Stimulated activated CD4-positive, alpha-beta T cell treated with anti-CD3 and anti-CD28 coated beads, Interleukin-12 subunit alpha, Interleukin-12 subunit beta, amount 100 ng/mL, for 4 hours (primary cell): ENCODE measurements at places on chromosomes 6 and 20.

DNA sequence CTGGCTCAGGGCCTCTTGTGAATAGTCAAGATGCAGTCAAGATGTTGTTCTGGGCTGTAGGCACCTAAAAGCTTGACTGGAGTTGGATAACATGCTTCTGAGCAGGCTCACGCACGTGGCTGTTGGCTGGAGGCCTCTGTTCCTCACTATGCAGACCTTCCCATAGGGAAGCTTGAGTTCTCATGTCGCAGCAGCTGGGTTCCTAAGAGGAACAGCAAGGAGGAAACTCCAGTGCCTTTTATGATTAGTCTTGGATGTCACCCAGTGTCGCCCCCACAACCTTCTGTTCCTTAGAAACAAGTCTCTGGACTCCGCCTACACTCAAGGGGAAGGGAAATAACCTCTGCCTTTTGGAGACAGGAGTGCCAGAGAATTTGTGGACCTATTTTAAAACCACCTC, 210.7 kb downstream of the BCAS1 start:
- DNase-seq = no peak

- DNase-seq = no peak
Measured at GRCh38 chr20:58005581-58006345, 222.7 kb downstream of the ANKRD60 start.

DNA sequence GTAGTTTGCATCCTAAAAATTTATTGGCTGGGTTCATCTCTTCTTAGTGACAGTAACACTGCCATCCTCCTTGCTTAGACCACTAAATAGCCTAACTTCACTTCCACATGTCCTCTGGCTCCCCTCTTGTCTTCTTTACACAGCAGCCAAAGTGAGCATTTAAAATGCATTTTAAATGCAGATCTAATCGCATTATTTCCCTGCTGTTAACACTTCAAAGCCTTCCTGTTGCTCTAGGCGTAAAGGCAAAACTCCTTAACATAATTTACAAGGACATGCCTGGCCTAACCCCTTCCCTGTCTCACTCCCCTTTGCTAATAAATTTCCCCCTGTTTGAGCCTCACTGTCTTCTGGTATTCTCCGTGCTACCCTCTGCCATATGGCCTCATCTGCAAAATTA, 26.5 kb downstream of the NKAIN2 start:
- DNase-seq = no peak

DNA sequence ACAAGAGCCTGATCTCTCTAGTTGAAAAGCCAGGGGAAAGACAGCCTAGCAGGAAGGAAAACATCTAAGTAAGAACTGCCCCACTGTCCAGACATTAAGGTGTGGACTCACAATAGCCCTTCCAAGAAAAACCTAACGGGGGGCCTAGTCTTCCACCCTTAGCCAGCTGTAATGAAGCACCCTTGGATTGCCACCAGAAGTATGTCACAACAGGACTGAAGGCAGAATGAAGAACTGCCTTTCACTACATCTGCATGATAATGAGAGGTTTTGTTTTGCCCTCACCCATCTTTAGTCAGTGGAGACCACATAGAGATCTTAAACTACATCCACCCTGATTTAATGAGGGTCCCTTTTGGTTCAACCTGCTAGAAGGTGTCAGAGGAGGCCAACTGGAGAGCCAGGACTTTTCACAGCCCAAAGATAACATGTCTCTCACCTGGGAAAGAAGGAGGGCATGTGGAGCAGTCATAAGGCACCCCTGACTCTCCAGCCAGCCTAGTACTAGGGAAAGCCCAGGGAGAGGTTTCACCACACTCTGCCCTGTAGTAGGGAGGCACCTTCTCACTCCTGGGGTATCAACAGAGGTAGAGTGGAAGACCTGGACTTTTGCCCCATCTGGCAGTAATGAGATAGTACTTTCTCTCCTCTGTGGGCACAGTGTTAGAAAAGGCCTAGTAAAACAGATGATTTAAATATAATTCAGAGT, 1017.4 kb upstream of the MANEA start:
- DNase-seq = no peak

- DNase-seq = no peak
Measured at GRCh38 chr6:68726337-68726736, 91.3 kb downstream of the ADGRB3 start.

DNA sequence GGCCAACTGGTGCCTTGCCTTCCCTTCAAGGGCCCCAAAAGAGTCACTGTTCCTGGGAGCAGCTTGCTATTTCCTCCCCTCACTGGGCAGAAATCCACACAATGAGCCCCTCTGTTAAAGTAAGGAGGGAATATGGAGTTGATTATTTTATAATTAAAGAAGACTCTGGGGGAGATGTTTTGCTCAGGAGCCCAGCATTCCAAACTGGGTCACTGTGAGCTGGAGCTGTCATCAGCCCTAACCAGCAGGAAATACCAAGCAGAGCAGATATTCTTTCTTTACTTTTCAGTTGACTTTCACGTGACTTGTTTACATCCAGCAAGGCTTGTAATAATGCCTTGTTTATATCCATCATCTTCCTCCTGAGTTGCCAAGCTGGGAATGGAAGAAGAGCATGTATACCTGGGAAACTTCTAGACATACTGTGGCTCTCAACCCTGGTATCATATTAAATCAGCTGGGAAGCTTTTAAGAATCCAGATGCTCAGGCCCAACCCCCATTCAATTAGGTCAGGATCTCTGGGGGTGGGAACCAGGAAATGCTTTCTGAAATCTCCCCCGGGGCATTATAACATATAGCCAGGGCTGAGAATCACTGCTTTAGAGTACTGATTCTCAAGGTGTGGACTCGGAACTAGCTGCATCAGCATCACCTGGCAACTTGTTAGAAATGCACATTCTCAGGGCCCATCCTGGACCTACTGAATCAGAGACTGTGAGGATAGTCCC, 175.6 kb upstream of the MYLIP start:
- no peak for DNase-seq

DNA sequence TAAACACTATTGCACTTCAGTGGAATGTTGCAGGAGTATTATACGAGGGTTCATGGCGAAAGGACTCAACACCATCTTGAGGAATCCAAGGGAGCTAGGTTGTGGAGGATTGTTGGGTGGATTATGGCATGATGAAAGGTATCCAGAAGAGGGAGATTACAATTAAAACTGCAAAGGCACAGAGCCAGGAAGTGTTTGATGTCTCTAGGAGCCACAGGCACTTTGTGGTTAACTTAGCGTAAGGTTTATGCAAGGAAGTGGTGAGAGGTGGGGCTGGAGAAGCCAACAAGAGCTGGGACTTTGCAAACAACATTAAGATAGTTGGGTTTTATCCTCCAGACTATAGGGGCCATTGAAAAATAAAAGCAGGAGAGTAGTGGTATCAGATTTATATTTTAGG, 86.6 kb upstream of the TPD52L1 start:
- DNase-seq = no peak

- DNase-seq = no peak
Measured at GRCh38 chr6:158046201-158047126, 64.8 kb downstream of the SYNJ2 start.

DNA sequence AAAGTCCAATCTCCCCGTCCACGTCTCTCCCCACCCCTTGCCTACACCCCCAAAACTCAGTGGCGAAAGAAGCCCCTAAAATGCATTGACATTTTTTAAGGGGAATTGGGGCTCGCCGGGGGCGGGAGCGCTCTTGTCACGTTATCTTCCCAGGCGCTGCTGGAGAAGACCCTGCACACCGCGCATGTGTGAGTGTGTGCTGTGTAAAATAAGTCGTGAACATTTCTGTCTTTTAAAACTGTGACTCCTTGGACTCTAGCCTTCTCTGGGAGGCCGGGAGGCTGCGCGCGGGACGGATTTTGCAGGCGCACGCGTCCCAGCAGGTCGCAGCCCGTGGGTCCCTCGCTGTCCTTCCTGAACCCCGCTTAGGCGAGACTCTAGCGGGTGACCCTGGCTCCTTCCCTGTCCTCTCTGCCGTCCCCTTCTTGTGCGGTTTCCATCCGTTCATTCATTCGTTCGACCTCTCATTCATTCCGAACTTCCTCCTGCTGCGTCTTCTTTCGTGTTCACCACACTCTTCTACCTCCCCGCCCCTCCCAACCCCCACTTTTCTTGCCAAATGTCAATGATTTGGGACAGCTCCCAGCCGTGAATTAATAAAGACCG, 2.2 kb downstream of the NRN1 start:
- DNase-seq = no peak
